ENCODE measurements at places on chromosomes 7 and 10.

- DNase-seq, result peak; percentile 4
Measured at GRCh38 chr7:12257582-12257981, 46.5 kb downstream of the TMEM106B start.

DNA sequence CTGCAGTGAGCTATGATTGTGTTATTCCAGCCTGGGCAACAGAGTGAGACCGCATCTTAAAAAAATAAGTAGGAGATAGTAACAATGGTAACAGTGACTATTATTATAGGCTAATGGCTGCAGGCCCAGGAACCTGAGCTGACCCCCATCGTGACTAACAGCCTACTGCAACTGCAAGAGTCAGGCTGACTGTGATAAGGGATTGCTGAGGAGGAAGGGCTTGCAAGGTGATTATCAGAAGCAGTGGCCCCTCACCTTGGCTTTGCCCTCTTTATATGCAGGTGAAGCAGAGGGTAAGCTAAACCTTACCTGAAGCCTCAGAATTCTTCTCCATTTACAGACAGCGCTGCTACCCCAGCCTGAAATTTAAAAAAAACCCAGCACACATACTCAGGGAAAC lies 83.9 kb upstream of the SDK1 start:
- no peak for DNase-seq

DNA sequence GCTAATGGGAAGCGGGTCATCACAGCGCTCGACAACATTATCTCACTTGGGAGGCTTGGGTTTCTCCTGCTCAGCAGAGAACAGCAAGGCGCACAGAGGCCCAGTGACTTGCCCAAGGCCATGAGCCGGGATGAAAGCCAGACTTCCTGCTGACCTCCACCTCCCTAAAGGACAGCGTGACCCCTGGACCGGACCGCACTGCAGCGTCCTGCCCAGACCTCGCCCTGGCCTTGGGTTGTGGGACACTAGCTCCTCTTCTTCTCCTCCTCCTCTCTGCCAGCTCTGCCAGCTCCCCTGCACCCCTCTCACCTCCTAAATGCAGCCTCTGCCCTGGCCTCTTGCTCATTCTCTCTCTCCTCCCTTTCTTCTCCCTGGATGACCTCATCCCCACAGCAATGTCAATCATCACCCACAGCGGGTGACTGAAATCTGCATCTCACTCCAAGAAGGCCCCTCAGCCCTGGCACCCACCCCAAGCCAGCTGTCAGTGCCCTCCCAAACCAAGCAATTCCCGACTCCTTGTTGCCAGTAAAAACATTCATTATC lies 19.4 kb downstream of the SPOCK2 start:
- DNase-seq, result no peak

DNA sequence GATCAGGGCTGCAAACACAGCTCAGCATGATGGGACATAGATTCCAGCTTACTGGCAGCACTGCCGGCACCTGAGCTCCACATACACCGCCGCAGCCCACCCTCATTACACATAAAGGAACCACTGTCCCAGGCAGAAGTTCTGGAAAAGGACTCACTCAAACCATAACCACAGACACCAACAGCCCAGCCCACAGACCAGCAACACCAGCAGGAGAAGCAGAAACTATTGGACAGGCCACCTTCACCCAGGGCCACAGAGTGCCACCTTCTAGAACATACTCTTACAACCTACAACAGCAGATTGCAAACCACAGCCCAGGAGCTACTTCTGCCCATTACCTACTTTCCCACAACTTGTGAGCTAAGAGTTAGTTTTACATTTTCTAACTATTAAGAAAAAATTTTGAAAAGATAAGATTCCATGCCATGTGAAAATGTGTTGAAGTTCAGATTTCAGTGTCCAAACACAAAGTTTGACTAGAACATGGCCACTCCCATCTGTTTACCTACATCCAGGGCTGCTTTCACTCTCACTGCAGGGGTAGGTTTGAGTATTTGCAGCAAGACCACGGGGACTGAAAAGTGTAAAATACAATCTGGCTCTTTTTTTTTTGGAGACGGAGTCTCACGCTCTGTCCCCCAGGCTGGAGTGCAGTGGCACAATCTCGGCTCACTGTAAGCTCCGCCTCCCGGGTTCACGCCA lies 153.0 kb downstream of the TNS3 start:
- no peak for DNase-seq

DNA sequence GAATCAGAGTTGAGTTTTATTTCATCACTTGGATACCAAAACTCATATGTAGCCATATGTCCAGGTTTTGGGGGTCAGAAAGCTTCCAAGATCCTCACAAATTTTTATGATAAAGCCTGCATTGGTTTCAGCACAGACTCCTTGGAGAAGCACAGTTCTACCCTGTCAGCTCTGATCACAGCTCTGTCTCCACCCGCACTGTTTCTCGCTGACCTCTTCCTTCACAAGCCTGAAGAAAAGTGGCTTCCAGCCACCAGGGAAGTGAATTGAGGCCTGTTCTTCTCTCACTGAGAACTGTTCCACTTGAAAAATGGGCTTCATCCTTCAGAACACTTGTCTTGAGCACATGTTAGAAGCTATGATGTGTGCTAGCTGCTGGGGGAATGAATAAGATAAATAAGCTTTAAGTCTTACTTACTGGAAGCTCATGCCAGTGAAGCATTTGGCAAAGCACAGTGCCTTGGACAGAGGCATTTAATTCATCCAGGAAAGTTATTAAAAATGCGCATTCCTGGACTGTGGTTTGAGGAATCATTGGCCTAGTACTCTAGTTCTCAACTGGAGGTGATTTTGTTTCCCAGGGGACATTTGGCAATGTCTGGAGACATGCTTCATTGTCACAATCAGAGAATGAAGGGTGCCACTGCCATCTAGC lies 133.6 kb downstream of the BMPER start:
- peak; percentile 65 for DNase-seq

DNA sequence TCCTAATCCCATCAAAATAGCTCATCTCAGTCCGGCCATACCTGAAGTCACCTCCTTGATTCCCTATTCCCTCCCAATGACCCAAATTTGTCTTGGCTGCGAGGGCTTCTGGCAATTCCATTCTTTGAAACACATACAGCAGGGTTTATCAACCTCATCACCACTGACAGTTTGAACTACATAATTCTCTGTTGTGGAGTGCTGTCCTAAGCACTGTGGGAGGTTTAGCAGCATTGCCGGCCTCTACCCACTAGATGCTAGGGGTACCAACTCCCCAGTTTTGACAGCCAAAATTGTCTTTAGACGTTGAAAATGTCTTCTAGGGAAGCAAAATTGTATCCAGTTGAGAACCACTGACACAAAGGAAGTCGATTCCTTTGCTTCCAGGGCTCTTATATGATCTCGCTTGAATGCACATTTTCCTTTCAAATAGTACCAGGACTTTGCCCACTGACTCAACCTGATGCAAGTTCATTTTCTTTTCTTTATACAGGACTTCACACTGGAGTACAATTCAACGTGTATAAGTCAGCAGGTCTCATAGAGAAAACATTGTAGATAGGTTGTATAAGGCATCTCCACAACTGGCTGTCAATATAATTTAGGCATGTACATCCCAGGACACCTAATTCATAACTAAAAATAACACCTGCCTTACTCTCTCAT lies 133.3 kb downstream of the STRA8 start:
- DNase-seq, result no peak

DNA sequence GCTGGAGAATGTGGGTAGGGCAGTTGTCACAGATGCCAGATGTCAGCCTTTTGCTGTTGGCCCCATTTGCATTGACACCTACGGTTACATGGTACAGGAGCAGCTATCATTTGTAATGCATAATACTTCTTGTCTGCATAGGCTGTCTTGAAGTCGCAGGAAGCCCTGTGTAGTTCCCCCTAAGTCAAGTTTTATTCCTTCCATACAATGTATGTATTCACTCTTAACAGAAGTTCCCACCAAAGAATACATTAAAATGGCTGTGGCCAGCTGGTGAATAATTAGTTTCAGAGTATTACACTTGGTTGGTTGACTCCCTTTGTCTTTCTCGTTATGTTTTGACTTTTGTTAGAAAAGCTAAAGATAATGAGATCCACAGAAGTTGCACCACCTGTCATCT lies 1169.0 kb downstream of the REEP3 start:
- DNase-seq, result no peak

DNA sequence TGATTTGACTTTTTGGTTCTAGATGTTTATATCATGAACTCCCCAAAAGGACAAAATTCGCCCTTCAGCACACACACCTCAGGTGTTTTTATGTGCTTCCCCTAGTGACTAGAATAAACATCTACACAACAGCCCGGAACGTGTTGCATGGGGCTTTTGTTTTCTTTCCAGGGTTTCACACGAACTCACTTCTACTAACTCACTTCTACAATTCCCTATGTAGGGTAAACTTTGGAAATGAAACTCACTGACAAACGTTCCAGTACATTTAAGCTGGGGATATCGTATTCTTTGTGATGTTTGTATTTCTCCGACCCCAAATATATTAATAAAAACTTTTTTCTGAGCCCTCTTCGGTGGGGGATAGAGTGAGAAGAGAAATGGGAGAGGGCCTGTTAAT lies 1.4 kb downstream of the TRA2A start:
- peak; percentile 25 for DNase-seq

- DNase-seq, result peak; percentile 34
Measured at GRCh38 chr7:106372126-106372525, 87.3 kb upstream of the NAMPT start.

DNA sequence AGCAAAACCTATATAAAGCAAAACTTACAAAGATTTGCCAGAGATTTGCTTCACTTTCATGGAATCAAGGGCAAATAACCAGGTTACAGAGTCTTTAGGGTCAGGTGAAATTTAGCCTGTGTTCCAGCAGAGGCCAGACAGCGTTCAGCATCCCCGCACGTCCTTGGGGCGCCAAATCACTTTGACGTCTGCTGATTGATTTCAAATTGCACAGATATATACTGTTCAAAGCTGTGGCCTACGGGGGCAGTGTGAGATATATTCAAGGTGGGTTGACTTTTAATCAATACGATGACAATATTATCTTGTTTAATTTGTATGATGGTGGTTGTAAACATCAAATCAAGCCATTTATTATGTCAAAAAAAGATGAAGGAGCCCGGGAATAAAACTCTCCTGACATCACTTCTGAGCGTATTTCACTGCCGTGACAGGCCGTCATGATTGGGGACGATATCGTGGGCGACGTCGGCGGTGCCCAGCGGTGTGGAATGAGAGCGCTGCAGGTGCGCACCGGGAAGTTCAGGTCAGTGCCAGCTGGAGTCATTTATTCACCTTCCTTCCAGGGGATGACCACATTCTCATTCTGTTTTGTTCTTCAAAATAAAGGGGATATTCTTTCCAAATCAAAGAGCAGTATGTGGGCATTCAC lies 55.2 kb downstream of the LHPP start:
- no peak for DNase-seq

- DNase-seq, result no peak
Measured at GRCh38 chr10:5938291-5938690, 39.1 kb downstream of the IL15RA start.
